Small intestine (tissue), 16 donors: ENCODE measurements at places on chromosomes 16 and 17. TPM values are rescaled to one million over a fixed set of nuclear protein-coding genes. Genes with fewer than 3 reads are reported as not detected.

DNA sequence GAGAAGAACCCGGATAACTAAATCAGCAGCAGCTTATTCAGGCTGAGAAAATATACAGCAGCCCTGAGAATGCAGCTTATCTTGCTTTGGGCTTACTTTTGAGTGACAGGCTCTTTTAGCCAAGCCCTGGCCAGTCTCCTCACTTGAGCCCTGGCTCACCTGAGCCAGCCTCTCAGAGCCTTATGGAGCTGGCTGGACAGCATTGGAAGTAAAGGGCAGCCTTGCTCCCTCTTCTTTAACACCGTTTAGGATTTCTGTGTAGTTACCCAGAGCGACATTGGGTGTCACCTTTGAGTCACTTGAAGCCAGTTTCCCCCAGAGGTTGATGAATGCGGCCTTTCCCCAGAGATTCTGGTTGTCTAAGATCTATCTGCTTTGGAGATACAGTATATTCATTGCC, 7.7 kb upstream of the NPIPB2 start:
- H3K36me3 ChIP-seq = no peaks in the 10 kb centered on the region
- no peak overlapping the region for H3K4me3 ChIP-seq
- peak; percentile 37 for DNase-seq
- H3K27ac ChIP-seq = no peak overlapping the region
- no peaks in the 10 kb centered on the region for H3K27me3 ChIP-seq
- no peaks in the 10 kb centered on the region for H3K4me1 ChIP-seq

TMC8 gene
- 1.3 TPM for polyA plus RNA-seq

CACNG4 gene
- 0.64 TPM for polyA plus RNA-seq

DNA sequence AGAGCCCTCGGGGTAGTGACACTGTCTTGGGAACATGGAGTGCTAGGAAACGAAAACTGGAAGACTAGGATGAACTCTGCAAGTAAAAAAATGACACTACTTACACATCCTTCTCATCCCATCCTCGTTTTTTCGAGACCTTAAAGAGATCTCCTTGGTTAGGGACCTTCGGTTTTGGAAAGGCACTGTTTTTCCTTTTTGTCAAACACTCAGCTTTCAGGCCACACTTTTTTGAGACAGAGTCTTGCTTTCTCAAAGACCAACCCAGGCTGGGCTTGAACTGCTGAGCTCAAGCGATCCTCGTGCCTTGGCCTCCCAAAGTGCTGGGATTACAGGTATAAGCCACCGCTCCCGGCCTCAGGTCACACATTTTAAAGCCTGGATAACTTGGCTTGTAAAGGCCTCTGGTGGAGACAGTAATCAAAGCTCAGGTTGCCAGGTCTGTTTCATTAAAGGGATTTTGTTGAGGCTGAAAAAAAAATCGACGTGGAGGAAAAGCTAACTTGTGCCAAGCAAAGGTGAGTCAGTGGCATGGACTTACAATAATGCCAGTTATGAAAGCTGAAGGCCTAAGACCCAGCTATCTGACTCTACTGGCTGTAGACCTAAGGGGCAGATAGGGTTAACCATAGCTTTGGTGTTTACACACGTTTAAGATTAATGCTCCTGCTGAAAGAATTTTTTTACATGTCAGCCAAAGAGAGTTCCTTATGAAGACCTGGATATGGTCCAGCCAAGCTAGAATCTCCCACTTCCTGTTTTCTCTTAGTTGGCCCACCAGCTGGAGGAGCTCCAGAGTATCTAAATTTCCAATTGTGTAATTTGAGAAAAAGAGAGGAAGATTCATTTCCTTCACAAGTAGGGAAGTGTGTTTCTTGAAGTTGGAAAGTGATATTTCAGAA, 823 bp downstream of the NBR1 start:
- peak; percentile 74 for DNase-seq
- H3K4me1 ChIP-seq = peaks cover 2% of the 10 kb centered on the region
- peak overlapping the region; percentile 92 for H3K27ac ChIP-seq
- H3K4me3 ChIP-seq = peak overlapping the region; percentile 72
- H3K27me3 ChIP-seq = no peaks in the 10 kb centered on the region
- peaks cover 9% of the 10 kb centered on the region for H3K36me3 ChIP-seq

SCGB1C2 gene
- polyA plus RNA-seq = not detected

MT1H gene
- 51.9 TPM for polyA plus RNA-seq

C17orf113 gene
- polyA plus RNA-seq = 3.4 TPM
